ENCODE measurements at places on chromosomes 4 and X.
A peak's percentile ranks its signal among the peaks of the same experiment; 100 is the strongest.

DNA sequence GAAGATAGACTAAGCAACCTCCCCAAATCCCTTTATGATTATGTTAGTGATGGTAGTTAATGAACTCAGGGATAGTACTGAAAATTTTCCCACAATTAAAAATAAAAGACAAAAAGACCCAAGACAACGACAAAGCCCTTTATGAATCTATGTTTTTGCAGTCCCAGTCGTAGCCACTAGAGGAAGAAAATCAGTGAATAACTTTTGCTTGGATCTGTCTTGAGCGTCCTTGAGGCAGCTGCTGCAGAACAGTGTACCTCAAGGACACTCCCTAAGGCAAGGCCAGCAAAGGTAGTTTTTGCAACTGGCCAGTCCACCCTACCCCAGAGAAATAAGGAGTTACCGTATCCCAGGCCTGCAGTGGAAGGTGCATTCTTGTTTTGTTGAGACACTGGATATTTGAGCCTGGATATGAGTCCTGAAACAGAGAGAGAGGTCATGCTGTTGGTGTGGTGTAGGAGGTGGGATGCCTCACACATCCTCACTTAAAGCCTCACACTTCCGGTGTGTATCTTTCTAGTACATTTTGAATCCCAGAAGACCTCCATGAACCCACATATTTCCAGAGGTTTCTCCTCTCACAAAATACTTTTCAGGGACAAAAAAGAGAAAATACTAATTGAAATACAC is 8.7 kb upstream of the TIMM8A start:
- no peak for DNase-seq

GRCh38 chrX:20461576-20461975 is 194.9 kb upstream of the RPS6KA3 start:
- DNase-seq, result no peak

GRCh38 chr4:107392951-107393350 is 327.1 kb downstream of the PAPSS1 start:
- DNase-seq, result peak; percentile 19

GRCh38 chr4:166128403-166128802 is 255.4 kb downstream of the TLL1 start:
- DNase-seq, result no peak

- no peak for DNase-seq
These were observed 705.9 kb downstream of the RAB28 start for GRCh38 chr4:12778191-12778590.

DNA sequence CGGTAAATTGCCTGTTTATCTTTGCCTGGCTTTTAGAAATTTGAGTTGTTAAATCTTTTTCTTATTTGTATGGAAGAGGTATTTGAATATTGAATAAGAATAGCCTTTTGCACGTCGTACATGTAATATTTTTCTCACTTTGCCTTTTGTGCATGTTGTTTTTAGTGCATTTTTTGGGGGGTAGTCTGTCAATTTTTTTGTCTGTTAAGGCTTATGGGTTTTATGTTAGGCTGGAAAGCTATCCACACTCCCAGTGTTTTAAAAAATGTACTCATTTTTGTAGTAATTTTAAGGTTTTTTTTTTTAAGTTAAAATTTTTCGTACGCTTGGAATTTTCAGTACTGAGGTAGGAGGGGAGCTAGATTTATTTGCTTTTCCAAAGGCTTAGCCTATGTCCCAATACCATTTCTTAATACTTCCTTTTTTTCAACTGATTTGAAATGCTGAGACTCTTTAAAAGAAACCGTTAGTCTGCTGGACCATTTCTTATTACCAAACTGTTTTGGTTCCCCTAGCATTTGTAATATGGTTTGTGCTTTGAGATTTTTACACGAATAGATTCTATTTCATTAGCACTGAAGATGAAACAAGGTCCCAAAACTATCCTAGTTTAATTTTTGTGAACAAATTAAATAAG is 1.3 kb downstream of the HERC5 start:
- no peak for DNase-seq

DNA sequence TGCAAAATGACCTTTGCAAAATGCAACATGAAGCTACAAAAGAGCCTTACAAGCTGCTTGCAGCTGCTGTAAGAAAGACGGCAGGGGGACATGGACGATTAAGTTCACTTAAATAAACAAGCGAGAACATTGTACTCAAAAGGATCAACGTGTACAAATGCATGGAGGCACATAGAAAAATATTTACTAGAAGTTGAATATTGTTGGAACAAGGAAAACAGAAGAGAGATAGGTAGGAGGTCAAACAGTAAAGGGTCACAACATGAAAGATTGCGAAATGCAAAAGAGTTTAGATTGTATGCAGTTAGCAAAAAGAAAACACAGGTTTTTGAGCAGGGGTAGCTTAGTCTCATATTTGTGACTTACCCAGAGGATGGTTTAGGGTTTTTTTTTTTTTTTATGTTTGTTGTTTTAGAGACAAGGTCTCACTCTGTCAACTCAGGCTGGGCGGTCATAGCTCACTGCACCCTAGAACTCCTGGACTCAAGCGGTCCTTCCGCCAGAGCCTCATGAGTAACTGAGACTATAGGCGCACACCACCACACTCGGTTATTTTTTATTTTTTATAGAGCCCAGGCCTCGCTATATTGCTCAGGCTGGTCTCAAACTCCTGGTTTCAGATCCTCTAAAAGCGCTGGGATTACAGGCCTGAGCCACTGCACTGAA is 1.4 kb upstream of the PHF8 start:
- no peak for DNase-seq

GRCh38 chrX:100658941-100659381 is 15.0 kb downstream of the SRPX2 start:
- DNase-seq, result peak; percentile 50

- no peak for DNase-seq
These were observed 8.2 kb downstream of the TNIP3 start for GRCh38 chr4:121155893-121156292.

DNA sequence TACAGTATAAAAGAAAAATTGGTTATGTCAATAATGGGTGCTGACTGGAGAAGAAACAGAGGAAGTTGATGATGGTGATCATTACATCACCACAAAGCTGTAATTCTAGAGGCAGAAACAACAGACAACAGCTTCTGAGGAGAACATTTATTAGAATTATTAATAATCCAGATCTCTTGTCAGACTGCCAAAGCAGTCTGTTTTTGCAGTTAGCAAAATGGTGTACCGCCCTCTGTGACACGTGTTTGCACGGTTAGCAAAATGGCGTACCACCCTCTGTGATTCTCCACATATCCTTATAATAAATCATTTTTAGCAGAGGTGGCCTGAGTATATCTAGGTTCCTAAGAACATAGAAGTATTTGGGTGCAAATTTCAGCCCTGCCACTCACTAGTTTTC is 154.0 kb upstream of the TENT5D start:
- DNase-seq, result no peak

GRCh38 chr4:19329631-19330030 is 922.1 kb upstream of the SLIT2 start:
- no peak for DNase-seq

DNA sequence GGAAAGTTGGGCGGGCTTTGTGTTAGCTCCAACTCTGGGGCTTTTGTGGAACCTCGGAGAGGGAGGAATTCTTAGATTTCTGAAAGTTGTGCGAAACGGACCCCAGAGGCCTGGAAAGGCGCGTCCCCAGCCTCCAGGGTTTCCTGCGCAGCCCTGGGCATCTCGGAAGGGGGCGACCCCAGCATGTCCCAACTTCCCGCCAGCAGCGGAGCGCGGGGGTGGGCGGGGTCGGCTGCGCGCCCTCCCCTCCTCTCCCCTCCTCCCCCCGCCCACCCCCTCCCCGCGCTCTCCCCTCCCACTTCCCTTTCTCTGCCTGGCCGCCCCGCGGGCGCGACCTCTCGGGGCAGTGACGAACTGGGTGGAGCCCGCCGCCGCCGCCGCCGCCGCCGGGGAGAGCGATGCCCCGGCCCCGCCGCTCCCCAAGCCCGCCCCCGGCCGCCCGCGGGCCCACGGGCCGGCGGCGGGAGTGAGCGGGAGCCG is 16.8 kb downstream of the PTTG2 start:
- DNase-seq, result peak; percentile 82

DNA sequence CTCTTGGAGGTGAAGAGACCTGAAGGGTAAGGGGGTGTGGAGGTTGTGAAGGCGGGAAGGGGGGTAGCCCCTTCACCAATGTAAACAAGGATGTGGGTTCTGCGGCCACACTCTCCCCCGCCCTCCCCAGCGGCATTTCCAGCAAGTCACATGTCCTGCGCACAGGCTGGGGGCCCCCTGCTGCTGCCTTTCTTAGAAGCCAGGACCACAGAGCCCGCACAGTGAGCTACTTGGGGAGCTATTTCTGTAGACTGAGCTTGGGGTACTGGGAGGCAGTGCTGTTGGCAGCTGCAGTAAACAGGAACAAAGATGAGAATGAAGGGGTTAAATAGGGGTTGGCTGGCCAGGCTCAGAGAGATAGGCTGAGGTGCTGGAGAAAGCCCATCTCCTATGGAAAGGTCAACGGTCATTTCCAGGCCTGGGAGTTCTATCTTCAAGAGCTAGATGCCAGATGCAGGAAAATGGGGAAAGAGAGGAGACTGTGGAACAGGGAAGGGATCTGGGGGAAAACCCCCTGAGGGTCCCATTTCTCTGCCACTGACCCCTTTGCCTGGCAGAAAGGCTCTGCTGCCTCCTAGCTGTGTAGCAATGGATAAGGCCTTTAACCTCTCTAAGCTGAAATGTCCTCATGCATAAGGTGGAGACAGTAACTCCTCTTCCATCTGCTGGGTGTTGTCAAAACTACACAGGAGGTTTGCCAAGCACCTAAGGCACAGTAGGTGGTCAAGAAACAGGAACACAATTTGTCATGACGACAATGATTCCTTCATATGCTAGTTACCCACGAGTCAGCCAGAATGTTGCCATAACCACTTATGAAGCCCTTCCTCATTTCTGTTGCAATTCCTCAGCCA is 18.5 kb upstream of the PIM2 start:
- DNase-seq, result peak; percentile 63

- DNase-seq, result peak; percentile 22
These were observed 342 bp downstream of the EOLA2 start for GRCh38 chrX:149937871-149938426.

GRCh38 chr4:110787109-110787508 is 164.2 kb upstream of the PITX2 start:
- DNase-seq, result no peak

DNA sequence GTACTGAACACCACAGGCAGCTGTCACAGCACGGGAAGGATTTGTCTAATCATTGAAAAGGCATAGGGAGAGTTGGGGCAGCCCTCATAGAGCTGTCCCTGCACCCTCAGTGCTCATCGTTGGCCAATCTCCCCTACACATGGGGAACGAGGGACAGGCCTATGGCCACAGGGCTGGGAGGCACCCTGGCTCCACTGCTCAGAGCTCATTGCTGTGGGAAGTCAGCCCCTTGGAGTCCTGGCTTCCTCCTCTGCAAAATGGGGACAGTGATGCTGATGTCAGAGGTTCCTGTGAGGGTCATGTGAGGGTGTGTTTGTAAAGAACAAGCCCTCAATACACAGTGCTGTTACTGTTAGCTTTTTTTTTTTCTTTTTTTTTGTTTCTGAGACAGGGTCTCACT is 19.3 kb upstream of the HTRA3 start:
- no peak for DNase-seq

DNA sequence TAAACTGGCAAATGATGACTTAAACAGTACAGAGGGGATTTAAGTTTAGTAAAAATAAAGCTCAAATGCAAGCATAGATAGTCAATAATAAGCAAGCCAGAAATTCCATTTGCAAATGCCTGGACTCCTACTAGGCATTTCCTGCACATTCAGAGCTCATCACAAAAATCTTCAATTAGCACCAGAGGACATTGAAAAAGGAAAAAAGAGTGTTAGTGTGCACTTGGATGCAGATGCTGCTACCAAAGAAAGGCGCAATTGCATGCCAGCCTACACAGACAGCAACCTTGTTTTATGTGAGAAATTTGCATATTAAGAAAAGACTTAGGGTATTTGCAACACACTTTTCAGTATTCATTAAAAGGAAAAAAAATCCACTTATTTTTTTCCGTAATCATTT is 282.1 kb downstream of the GRIA2 start:
- no peak for DNase-seq

DNA sequence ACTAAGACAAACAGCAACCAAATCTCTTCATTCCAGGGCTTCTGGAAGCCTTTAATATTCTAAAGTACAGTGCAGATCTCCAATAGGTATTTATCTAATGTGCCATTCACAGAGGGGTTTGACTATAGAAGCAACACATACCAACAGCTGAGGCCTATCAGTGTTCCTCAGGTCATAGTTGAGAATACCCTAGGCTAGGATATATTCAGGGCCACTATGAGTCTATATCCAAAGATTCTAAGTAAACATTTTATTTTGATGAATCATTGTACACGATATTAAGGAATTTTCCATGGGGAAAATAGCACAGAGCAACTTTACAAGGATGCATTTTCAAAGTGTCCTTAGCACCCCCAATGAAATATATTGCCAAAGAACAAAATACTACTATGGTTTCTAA is 9.7 kb downstream of the SMIM10 start:
- no peak for DNase-seq

DNA sequence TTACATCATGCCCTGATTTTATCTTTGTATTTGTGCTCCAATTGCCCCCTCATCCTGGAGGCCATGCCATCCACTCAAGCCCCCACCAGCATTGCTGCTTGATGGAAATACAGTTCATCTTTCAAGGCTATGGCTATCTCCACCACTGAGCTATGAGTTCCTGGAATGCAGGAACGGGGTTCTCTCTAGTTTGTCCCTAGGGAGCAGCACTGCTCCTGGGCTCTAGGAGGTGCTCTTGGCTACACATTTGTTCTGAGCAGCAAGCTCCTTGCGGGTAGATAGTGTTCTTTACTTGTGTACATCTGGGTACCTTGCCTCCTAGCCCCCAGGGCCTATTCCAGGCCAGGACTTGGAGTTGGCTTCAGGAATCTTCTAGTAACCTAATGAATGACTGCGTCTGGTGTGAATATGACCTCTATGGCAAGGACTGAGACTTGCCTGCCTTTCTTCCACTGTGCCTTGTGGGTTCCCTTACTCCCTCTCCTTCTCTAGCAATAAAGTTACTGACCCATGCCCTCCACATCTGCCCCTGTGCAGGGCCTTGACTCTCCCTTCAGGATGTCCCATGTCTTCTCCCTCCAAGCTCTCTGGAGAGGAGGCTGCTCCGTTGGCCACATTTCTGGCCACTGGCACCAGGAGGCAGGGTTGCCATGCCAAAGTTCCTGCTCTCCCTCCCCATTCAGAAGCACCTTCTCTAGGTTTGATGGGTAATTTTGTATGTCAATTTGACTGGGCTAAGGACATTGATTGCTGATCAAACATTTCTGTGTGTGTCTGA is 7.6 kb downstream of the CITED1 start:
- DNase-seq, result no peak

- DNase-seq, result no peak
These were observed 169.7 kb downstream of the PDHA2 start for GRCh38 chr4:96009427-96010119.

DNA sequence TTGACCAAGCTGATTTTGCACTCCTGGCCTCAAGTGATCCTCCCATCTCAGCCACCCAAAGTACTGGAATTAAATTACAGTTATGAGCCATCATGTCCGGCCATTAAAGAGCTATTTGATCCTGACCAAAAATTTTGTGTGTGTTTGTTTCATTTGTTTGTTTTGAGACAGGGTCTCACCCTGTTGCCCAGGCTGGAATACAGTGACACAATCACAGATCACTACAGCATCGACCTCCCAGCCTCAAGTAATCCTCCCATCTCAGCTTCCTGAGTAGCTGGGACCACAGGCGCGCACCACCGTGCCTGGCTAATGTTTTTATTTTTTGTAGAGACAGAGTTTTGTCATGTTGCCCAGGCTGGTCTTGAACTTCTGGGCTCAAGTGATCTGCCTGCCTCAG is 82.9 kb upstream of the RBPJ start:
- no peak for DNase-seq

GRCh38 chr4:123453061-123453680 is 56.6 kb downstream of the SPRY1 start:
- no peak for DNase-seq

Measured in colonic mucosa (tissue), 4 donors.